Fibroblast of skin of right quadriceps (primary cell): ENCODE measurements at places on chromosomes 3 and 15.

DNA sequence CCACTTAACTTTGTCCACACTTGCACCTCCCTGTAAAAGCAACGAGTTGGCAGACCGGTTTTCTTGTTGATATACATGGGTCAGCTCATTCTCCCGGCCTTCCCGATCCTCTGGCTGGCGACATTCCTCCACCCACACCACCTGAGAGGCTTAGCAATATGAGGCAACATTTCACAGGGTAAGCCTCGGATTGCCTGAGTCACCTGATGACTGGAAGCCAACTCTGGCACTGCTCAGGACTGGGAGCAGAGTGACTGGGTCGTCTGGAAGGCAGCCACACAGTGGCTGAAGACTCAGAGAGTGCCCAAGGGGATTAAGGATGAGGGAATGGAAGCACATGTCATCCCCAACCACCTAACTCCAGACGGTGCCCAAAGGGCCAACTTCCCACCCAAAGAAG lies 9.8 kb downstream of the HOMER2 start:
- peak; percentile 56 for DNase-seq

GRCh38 chr3:68148447-68148846 lies 494.0 kb upstream of the SUCLG2 start:
- no peak for DNase-seq

DNA sequence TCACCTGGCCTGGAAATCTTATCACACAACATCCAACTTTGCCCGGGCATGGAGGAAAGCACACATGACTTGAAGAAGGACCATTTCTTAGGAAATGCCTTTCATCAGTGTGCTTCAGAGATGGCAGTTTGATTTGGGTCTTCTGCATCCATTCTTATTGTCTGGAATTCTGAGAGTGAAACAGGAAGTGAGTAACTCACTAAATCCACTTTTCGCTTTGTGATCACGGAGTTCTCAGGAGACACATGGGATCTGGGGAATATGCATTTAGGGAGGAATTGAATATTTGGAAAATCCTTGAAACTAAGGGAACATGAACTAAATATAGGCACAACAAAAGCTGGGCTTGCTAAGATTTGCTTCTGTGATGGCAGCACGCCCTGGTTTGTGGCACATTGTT lies 212.5 kb upstream of the FEZF2 start:
- peak; percentile 52 for DNase-seq

- DNase-seq, result no peak
Observed at GRCh38 chr15:47460795-47461573, 256.3 kb upstream of the SEMA6D start.

- DNase-seq, result no peak
Observed at GRCh38 chr15:54803134-54803808, 393.5 kb downstream of the RSL24D1 start.

GRCh38 chr15:32784581-32784980 lies 66.8 kb downstream of the GREM1 start:
- peak; percentile 52 for DNase-seq

DNA sequence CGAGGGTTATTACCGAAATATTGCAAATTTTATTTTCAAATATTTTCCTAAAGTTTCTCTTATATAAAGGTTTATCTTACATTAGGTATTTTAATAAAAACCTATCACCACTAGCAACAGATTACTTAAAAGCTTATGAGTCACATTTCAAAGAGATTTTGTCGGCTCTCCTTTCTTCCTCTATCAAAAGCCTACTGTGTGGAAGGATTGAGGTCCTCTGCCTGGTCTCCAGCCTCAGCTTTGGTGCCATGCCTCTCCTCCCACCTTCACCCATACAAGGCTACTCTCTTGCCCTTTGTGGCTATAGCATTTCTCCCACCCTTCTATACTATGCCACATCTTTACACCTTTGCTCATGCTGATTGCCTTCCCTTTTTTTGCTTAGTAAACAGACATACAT lies 199.3 kb downstream of the TNIK start:
- no peak for DNase-seq

- DNase-seq, result peak; percentile 95
Observed at GRCh38 chr15:39908186-39908585, 11.9 kb downstream of the GPR176 start.

DNA sequence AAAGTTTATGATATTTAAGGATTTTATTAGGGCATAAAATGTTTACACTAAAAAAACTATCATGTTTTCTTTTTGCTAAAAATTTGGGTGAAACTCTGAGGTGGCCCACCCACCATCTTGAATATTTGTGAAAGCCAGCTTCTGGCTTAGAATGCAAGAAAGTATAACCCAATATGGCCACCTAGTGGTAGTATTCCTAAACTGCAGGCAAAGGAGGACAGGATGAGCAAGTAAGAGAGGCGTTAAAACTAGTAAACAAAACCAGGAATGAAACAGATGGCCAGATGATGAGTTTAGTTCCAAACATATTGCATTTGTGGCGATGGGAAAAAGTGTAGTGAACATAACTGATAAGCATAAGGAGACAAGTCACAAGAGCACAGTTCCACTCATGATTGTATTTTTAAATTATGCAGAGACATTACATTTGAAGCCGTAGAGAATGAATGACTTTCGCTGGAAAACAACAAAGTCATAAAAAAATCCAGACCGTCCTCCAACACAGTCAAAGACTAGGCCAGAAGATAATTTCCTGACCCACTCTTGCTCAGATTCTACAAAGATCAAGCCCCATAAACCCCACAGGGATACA lies 103.3 kb upstream of the PRTG start:
- DNase-seq, result peak; percentile 76

- peak; percentile 42 for DNase-seq
Observed at GRCh38 chr15:80482696-80483095, 78.5 kb downstream of the ARNT2 start.

DNA sequence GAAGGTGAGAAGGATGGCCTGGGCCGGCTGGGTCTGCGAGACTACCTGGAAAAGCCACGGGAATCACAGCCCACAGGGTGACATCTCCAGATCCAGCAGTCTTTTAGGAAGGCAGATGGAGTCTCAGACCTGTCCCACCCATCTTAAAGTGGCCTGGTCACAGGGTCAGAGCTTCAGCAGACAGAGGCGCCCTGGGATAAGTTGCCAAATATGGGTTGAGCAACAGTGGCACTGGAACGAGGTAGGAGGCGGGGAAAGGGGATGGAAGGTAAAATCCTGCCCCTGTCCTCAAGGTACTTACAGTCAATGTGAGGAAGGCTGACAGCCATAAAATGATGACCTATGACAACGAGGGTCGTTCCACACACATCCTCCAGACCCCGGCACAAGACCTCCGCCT lies 80.7 kb downstream of the LIPC start:
- no peak for DNase-seq

- peak; percentile 78 for DNase-seq
Observed at GRCh38 chr3:105606016-105606415, 239.3 kb downstream of the ALCAM start.

DNA sequence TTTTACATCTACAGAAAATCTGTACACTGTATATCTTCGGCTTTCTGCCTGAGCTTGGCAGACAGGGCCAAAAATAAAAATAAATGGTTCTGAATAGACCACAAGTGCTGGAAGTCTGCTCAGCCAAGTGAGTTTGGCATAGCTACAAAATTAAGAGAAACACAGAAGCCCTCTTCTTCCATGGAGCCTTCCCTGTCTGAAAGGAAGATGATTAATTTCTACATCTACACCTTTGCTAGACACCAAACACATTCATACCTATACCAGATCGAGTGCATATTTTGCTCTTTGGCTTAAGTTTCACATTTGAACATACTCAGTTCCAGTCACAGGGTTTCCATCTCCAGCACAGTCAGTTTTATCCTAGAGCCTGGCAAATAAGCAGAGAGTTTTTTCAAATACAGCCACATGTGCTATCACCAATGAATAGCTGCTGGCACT lies 224.6 kb downstream of the GREM1 start:
- no peak for DNase-seq

- peak; percentile 41 for DNase-seq
Observed at GRCh38 chr3:188776447-188776846, 395.3 kb upstream of the TPRG1 start.

DNA sequence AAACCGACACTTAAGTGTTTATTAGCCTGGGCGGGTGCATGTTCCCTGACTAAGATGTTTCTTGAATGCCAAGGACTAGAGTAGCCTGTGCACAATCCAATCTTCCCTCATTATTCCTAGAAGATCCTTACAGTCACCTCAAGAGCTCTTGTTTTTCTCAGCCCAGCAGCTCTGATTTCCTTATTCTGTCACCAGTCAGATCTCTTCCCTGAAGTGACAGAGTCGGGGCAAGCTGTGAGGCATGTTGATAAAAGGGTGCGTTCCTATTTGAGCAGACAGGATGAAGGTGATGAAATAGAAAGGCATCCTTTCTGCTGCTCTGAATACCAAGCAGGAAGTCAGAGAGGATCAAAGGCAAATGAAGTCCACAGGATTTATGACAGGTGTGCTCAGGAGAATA lies 125.6 kb upstream of the MCTP2 start:
- DNase-seq, result peak; percentile 42

DNA sequence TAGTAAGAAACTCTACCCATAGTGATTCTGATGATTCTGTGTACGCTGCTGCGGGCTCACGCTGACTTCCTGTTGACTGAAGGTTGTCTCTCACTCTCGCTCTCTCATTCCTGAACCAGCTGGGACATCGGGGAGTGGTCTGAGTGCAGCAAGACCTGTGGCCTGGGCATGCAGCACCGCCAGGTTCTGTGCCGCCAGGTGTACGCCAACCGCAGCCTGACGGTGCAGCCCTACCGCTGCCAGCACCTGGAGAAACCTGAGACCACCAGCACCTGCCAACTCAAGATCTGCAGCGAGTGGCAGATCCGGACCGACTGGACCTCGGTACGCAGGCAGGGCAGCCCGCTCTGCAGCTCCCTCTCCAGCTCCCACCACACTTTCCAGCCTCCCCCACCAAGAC lies 63.6 kb upstream of the NR2E3 start:
- no peak for DNase-seq

GRCh38 chr3:16522834-16523233 lies 9.3 kb upstream of the RFTN1 start:
- no peak for DNase-seq

DNA sequence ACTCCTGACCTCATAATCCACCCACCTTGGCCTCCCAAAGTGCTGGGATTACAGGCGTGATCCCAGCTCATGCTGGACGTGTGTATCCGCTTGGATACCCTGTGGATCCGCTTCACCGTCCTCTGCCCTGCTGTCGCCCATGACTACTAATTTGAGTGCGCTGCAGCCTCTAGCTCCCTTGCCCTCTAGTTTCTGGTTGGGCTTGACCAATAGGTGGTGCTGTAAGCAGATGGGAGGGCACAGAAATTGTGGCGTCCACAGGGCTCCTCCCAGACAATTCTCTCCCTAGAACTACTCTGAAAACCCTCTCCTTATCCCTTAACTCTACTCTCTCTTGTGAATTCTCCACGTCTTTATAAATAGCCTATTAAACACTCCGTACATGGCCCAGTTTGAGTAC lies 36.2 kb downstream of the ZPLD1 start:
- no peak for DNase-seq

DNA sequence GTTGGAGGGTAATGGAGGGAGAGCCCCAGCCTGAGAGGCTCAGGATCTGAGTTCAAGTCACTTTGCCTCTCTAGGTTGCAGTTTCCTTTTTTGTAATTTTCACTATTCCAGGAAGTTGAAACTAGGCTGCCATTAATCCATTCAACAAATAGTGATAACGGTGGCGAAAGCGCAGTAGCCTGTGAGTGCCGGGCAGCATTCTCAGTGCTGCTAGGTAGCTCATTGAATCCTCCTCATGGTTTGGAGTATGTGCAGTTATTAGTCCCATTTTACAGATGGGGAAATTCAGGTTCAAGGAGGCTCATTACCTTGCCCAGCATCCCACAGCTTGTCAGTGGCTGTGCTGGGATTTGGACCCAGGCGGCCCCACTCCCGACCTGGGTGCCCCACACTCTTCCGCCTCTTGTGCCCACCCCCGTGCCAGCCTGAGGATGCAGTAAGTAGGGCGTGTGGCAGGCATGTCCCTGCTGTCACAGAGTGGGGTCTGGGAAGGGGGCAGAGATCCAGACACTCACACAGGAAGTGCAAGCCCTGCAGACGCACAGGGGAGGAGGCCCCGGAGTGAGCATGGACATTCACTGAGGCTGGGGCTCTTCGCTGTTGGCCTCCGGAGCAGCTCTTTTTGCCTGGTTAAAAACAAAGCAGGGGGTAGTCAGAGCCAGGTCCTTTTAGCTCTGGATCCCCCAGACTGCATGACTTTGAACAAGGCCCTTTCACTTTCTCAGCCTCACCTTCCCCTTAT lies 58.8 kb downstream of the SLC6A6 start:
- no peak for DNase-seq

GRCh38 chr3:123834631-123835030 lies 49.5 kb downstream of the MYLK start:
- peak; percentile 96 for DNase-seq

DNA sequence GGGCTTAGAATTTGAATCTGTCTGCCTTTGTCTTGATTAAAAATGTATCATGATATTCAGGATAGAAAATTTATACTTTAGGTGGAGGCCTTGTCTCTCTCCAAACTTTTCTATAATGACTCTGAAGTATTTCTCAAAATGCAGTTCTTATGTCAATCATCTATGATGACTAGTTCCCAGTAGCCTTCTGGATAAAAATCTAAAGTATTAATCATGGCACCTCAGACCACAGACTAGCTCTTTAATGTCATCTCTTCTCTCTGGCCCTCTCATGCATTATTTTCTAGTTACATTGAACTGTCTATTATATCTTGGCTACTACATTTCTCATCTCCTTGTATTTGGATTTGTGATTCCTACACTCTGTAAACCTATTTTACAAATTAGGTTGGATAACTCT lies 96.9 kb downstream of the ZPLD1 start:
- DNase-seq, result no peak

GRCh38 chr3:172140499-172141391 lies 101.4 kb downstream of the FNDC3B start:
- peak; percentile 93 for DNase-seq

DNA sequence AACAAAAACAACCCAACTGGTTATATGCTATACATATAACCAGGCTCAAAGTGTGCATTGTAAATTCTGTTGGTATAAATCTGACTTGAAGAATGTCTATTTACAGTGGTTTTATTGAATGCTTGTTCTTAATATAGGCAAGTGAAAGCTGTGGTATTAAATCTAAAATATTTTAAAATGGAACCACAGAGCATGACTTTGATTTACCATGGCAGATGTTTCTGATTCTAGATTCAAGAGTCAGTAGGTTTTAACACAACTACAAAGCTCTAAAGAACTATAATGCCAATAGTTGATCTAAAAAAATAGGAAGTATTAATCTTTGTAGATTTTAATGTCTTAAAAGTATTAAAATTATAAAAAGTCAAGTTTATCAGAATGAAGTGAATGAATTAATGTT lies 141.9 kb upstream of the PLSCR5 start:
- DNase-seq, result peak; percentile 39

DNA sequence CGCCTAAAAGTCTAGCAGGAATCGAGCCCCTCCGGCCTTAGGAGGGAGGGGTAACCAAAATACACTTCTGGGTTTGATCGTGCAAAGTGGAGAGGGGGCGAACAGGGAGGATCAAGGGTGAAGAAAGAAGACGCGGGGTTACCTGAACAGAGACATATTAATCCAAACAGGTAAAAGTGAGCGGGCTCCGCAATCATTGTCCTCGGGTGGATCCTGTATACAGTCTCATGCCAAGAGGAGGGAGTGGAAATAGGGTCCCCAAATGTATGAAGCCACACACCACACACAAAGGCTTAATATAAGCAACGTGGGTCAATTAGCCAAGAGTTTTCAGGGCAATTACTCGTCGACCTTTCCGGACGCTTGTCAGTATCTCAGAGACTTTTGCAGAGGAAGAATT lies 749.5 kb downstream of the ROBO1 start:
- no peak for DNase-seq

- DNase-seq, result peak; percentile 62
Observed at GRCh38 chr15:49145651-49146609, 9.5 kb downstream of the COPS2 start.
